ENCODE measurements at places on chromosomes 5 and 9. TPM values are rescaled to one million over a fixed set of nuclear protein-coding genes. Genes with fewer than 3 reads are reported as not detected.

EFNA5 gene
- total RNA-seq: 16.7 TPM

DOCK2 gene
- 0.20 TPM for total RNA-seq

CXXC5 gene
- 12.0 TPM for total RNA-seq

ADCY2 gene
- total RNA-seq: not detected

OTP gene
- total RNA-seq: not detected

NUTM2G gene
- not detected for total RNA-seq

PTPRD gene
- 0.60 TPM for total RNA-seq

C5orf52 gene
- not detected for total RNA-seq

RASGEF1C gene
- not detected for total RNA-seq

ZNF483 gene
- total RNA-seq: 1.4 TPM

SH3RF2 gene
- total RNA-seq: 2.5 TPM

GIN1 gene
- 3.5 TPM for total RNA-seq

SLC4A9 gene
- total RNA-seq: not detected

TLN1 gene
- total RNA-seq: 379 TPM

PHYKPL gene
- 35.1 TPM for total RNA-seq

TEK gene
- total RNA-seq: 100 TPM

BASP1 gene
- total RNA-seq: 73.9 TPM

DBH gene
- total RNA-seq: not detected

KCNT1 gene
- under 0.01 TPM for total RNA-seq

PCDHA8 gene
- 0.04 TPM for total RNA-seq

RAD23B gene
- 105 TPM for total RNA-seq

PRR7 gene
- total RNA-seq: 5.1 TPM

SCGB3A2 gene
- not detected for total RNA-seq

CNTNAP3 gene
- total RNA-seq: 98.1 TPM

NR2F1-AS1 gene
- 17.1 TPM for total RNA-seq

IFNB1 gene
- not detected for total RNA-seq

ANKRD18A gene
- 1.5 TPM for total RNA-seq

GRCh38 chr9:12875191-12875590, 100.4 kb downstream of the LURAP1L start:
- DNase-seq: no peak

- no peak for DNase-seq
These were observed 122.6 kb downstream of the SEMA6A start for GRCh38 chr5:116451905-116452450.

GRCh38 chr5:150333400-150333799, 24.1 kb upstream of the TCOF1 start:
- DNase-seq: no peak

DNA sequence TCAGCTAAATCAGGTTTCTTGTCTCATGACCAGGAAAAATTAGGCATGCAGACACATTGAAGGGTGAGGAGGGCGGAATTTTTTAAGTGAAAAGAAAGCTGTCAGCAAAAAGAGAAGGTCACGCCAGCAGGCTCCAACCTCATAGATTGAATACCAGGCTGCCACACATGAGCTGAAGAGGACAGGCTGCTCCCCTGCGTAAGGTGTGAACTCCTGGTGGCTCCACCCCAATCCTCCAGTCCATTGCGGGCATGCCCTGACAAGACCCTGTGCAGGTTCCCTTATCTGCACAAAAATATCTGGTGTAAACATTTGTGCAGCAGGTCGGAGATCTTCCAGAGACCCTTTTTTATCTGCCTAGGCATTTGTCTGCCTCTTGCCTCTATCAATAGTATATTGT, 22.9 kb upstream of the TEX10 start:
- no peak for DNase-seq

DNA sequence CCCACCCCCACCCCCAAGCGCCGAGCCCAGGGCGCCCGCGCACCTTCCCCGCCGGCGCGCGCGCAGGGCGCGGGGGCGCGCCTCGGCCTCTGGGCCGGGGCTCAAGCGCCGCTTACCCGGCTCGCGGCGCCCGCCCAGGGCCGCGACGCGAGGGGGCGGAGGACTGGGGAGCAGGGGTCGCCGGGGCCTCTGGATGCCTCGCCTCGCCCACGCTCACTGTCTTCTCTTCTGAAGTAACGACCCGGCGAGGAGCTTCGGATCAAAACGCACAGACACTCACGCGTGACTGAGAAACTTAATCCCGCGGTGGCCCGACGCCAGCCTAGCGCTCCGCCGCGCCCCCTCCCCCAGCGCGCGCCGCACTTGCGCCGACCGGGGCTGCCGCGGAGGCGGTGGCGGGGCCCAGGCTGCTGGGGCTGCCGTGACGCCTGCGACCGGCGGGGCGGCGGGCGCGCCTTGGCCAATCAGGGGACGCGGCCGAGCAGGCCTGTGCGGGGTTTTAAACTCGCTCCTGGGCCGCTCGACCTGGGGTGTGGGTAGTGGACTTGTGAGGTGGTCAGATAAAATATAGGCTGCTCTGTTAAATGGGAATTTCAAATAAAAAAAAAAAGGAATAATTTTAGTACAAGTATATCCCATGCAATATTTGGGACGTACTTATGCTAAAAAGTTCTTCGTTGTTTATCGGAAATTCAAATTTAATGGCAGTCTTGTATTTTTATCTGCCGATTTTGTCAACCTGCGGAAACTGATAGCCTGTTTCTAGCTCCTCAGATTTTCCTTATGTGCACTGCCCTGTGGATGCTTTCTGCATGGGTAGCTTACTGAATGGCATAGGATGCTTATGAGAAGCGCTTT, at the start of gene MPDZ:
MPDZ (minus strand) TSS at position 409 of the 858 bp plus-strand sequence. CDS start 29,377 bp downstream, outside the sequence.
- no peak for DNase-seq

- no peak for DNase-seq
These were observed 32.4 kb downstream of the GOLGA2 start for GRCh38 chr9:128243215-128244018.

GRCh38 chr5:168066536-168067208, 224.8 kb upstream of the WWC1 start:
- no peak for DNase-seq

GRCh38 chr5:8730194-8730593, 815.7 kb downstream of the SEMA5A start:
- DNase-seq: no peak

DNA sequence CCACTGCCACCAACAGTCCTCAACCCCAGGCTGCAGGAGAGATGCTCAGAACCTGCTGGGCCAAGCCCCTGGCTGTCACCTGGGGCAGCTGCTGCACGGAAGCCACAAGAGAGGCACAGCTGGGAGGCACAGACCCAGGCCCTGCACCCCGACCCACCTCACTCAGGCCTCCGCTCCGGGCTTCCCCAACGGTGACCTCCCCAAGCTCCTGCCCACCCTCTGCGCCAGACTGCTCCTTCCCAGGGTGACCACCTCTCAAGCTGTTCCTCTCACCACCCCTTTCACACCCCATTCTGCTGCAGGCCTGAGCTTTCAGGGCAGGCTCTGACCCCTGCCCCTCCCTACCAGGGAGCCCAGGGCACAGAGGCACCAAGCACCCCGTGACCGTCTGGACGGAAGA, 33.0 kb downstream of the VAV2 start:
- DNase-seq: no peak

GRCh38 chr5:98775246-98776065, 2.0 kb downstream of the RGMB start:
- no peak for DNase-seq

DNA sequence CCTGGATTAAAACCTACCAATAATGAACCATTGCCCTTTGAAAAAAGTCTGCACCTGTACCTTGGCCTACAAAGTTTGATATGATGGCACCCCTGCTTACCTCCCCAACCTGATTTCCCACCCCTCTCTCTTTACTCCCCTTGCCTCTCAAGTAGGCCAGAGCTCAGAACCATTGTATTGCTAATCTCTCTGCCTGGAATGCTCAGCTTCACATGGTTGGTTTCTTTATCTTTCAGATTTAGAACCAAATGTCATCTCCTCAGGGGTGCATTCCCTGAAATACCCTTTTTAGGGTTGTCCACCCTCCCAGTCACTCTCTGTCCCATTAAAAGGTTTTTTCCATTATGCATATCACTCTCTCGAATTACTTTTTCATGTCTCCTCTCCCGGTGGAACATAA, 116.6 kb upstream of the VCAN start:
- DNase-seq: no peak

- no peak for DNase-seq
These were observed 1.2 kb upstream of the TJP2 start for GRCh38 chr9:69172895-69173294.

- no peak for DNase-seq
These were observed 34.3 kb upstream of the DAB2 start for GRCh38 chr5:39459071-39459470.

DNA sequence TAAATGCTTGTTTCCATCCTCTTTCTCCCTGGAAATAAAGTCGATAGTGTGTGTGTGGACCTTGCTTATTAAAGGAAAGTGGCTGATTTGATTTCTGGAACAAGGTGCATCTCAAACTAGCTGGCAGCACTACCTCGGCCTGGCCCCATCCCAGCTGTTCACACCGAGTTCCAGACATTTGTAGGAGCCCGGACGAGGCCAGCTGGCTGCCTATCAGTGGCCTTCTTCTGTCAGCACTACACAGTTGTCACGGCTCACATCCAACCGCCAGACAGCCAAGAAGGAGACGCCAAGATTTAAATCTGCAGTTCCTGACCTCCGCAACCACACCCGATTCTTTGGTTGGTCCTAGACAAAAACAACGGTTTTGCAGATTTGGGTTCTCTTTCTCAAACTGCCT, 63.6 kb downstream of the PALM2AKAP2 start:
- DNase-seq: no peak

DNA sequence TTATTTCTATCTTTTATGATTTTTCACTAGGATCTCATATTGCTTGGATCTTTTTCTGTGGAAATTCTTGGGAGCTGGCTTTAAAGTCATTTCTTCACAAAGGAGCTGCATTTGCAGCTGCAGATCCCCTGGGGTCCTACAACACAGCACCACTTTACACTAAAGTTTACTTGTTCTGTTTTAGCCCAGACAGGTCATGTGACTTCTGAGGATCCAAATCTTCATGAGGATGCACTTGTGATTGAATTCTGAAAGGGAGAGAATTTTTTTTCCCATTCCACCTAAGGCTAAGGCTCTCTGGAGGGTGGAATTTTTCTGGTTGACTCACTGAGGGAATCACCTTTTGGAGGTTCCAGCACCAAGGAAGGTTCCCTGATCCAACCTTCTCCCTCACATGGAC, 43.4 kb downstream of the ACOT12 start:
- no peak for DNase-seq

DNA sequence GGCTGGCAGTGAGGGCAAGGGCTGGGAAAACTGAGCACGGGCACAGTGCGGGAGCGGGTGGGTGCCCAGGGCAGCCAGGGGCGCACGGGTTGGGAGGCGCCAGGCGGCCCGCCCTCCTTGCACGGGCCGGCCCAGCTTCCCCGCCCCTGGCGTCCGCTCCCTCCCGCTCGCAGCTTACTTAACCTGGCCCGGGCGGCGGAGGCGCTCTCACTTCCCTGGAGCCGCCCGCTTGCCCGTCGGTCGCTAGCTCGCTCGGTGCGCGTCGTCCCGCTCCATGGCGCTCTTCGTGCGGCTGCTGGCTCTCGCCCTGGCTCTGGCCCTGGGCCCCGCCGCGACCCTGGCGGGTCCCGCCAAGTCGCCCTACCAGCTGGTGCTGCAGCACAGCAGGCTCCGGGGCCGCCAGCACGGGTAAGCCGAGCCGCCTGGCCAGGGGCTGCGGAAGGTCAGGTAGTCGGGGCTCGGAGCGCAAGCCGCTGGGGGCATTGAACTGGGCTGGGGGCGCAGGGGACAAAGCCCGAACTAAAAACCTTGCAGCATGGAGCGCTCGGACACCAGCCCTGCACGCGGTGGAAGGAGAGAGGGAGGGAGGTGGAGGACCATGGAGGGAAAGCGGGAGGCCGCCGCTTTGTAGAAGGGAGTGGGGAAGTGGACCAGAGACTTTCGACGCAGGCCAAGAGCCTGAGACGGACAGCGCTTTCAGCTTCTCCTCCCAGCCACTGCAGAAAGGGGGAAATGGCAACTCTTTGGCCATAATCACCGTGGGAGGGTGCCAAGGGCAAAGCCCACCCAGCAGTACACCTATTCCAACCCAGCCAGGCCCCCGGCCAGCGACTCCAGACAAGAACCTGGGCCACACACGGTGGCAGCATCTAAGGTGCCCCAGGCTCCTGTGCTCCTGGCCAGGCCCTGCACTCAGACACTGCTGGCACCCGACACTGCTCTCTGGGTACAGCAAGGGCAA, at the start of gene TGFBI:
TGFBI (plus strand) TSS at position 207 of the 961 bp plus-strand sequence; CDS start at position 275, 68 bp downstream.
- no peak for DNase-seq

- DNase-seq: no peak
These were observed 276.9 kb downstream of the CDH9 start for GRCh38 chr5:26761446-26761845.

GRCh38 chr9:128214571-128215490, 11.7 kb downstream of the DNM1 start:
- no peak for DNase-seq

- no peak for DNase-seq
These were observed 258.1 kb downstream of the SYK start for GRCh38 chr9:91059713-91060112.

- DNase-seq: no peak
These were observed 5.3 kb downstream of the RALGDS start for GRCh38 chr9:133115604-133116345.

DNA sequence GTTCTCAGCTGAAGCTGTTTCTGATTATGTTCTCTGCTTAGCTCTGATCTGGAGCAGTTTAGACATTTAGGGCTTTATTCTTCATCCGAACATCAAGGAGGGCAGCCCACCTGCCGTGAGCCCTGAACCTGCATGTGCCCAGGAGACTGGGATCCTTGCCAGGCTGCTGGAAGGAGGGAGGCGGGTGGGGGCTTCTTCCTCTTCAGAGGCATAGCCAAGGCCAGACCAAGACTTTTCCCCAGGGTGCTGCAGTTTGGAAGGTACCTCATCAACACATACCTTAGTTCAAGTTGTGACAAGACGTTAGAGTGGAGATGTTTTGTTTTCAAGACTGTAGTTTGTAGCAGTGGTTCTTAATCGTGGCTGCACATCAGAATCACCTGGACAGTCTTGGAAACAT, 64.9 kb downstream of the RALGPS1 start:
- DNase-seq: no peak

DNA sequence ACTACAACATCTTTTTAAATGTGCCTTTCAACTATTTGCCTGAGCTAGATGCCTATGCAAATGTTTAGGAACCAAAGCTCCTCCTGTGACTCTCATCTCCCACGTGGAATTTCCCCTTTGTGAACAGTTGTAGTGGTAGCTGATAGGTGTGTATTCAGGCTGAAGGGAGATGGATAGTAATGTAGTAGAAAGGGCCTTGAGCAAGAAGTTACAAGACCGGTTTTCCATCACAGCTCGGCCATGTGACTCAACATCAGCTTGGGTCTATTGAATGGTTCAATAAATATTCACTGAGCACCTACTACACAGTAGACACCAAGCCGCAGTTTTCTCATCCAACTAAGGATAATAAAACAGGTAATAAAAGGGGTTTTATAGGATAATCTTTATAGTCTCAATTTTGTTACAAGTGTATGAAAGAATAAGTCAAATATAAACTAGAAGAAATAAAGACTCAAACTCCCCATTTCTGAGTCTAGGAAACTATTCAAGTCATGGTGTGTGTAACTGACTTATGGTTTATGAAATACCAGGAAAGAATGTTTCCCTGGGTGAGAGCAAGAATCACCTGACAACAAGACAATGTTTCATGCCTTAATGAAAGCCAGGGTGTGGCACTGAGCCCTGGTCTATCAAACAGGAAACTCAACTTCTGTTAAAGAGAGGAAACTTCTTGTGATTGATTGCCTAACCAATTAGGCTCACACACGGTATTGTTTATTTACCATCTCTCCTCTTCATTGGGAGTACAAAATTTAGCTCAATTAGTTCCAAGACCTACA, 187.1 kb upstream of the SPEF2 start:
- DNase-seq: no peak

- DNase-seq: no peak
These were observed 549.1 kb downstream of the MTRR start for GRCh38 chr5:8418049-8418426.

All from pulmonary artery endothelial cell (primary cell).